ENCODE measurements at places on chromosomes 12 and 14.

- DNase-seq, result no peak
These were observed 29.2 kb downstream of the ITPK1 start for GRCh38 chr14:93086441-93087055.

- no peak for DNase-seq
These were observed 2.8 kb upstream of the TMEM229B start for GRCh38 chr14:67491285-67491684.

GRCh38 chr14:61287196-61287595 lies 6.1 kb upstream of the TMEM30B start:
- no peak for DNase-seq

DNA sequence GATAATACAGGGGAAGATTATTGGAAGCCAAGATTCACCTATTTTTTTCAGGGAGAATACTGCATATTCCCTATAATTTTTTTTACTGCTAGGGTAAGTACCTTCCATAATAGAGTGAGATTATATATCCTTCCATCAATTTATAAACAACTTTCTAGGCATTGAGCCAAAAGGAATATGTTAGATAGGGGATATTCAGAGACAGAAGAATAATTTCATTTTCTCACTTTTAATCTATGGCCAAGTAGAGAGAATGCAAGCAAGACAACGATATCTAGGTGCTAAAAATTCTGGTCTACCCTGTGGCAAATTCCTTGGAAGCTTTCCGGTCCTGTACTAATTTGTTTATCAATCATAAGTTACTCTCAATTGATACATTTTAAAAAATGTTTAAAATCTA lies 69.7 kb upstream of the STAC3 start:
- no peak for DNase-seq

- DNase-seq, result peak; percentile 3
These were observed 565 bp downstream of the CEP83 start for GRCh38 chr12:94458877-94459727.

GRCh38 chr14:72679536-72680151 lies 214.3 kb downstream of the DPF3 start:
- no peak for DNase-seq

DNA sequence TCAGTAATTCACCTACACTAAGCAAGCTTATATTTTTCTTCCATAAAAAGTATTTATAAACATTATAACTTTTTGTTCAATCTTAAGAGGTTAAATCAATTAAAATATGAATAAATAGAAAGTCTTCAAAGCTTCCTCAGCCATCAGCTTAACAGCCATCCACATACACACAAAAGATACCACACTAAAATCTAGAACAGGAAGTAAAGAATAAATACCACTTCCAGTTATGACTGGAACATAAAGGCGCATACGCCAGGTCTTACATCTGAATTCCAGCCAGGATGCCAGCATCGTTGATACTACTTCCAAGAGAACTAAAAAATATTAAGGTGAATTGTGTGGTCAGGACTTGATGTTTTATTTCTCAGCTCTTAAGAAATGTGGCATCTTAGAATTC lies 17.0 kb downstream of the SIX1 start:
- no peak for DNase-seq

Measured in activated CD4-positive, alpha-beta T cell treated with anti-CD3 and anti-CD28 coated beads for 48 hours (primary cell).